ENCODE measurements at places on chromosomes 3 and 15.

- DNase-seq, result no peak
Measured at GRCh38 chr15:73378089-73378488, 9.3 kb upstream of the HCN4 start.

DNA sequence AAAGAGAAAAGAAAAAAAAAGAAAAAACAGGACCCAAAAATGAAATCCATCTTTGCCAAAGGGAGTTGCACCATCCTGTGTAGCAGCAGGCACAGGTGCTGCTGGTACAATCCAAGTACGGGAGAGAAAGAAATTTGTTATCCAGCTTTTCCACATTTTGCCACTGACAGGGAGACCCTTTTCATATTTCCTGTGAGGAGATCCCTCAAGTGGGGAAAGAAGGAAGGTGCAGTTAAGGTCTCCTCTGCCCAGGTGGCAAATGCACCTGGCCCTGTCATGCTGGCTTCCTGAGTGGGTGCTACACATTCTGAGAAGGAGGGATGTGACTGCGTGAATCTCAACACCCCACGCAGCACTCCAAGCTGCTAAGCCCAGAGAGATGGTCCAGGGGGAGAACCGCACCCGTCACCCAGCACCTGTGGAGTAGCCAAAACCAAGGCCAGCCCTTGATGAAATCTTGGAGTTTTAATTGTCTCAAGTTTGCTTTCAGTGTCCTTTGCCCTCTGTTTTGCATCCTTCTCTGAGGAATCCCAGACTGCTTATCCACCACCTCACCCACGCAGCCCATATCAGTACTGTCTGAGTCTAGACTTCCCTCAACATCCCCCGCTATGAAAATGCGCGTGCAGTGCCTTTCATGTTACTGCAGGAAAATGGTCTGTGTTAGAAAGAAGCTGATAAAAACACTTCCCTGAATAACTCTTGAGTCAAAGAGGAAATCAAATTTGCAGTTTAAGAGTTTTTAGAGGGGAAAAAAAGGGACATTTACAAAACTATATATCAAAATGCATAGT, 141.9 kb upstream of the THBS1 start:
- DNase-seq, result no peak

DNA sequence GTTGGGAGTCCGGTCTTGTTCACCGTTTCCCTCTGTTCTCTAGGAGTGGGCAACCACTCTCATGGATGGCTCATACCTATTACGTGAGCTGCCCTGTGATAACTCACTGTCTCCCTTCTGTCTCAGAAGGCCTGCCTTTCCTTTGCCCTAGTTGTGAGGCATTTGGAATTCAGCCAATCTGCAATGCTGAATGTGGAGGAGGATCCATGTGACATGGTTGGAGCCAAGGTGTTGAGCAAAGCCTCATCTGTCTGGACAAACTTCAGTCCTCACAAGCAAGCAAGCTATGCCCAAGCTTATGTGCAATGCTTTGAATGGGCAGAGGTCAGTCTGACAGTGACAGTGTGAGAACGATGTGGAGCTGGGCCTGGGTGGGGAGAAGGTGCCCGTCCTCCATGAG, 37.8 kb upstream of the ATP10A start:
- no peak for DNase-seq

- no peak for DNase-seq
Measured at GRCh38 chr3:78659386-78659987, 1108.3 kb downstream of the ROBO1 start.

- no peak for DNase-seq
Measured at GRCh38 chr15:51971032-51971374, 575 bp downstream of the LEO1 start.
